ENCODE measurements at places on chromosomes 1 and 21.
A peak's percentile ranks its signal among the peaks of the same experiment; 100 is the strongest.

DNA sequence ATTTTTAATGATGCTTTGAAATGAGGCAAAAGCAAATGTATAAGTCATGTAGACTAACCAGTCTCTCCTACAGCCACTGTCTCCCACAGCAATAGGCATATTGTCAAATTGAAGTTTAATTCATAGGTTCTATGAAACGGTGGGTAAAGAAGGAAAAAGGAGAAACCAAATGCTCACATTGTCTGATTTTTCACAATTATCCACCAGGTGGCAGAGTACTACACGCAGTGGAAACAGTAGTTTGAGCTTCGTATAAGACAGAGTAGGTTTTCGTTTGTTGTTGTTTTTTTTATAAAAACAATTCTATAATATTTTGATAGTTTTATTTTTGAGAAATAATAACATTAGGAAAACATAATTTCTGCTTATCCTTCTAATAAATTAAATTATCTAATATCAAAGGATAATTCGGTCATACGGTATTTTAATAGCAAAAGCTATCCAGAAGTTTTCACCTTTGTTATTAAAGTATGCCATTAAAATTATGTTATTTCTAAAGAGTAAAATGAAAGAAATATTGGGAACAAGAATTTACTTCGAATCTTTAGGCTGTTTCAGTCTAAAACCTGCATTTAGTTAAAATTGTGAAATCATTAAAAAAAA, 39.1 kb downstream of the TYW3 start:
- peak; percentile 39 for DNase-seq

DNA sequence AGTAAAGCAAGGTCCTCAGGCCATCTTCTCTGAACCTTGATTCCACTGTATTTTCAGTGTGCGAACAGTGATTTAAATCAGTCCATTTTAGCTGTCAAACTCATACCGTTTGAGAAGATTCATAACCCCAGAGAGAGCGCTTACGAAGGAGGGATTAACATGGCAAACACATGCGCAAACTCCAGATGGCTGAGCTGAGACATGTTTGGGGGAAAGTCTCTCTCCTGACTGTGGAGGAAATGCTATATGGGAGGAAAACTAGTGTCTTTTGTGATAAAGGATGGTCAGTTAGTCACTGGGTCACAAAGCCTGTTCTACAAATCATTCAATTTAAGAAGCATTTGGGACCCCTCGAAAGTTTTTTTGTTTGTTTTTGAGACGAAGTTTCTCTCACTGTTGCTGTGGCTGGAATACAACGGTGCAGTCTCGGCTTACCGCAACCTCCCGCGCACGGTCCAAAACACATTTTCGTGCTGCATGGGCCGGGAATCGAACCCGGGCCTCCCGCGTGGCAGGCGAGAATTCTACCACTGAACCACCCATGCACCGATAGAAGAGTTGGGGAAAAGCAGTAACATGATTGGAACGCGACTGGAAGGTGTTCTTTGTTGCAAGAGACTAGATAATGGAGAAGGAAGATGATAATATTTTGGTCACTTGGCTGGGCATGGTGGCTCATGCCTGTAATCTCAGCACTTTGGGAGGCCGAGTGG, 58.4 kb upstream of the CXADR start:
- DNase-seq = no peak

- no peak for DNase-seq
Measured at GRCh38 chr21:14313300-14313699, 69.6 kb downstream of the HSPA13 start.

DNA sequence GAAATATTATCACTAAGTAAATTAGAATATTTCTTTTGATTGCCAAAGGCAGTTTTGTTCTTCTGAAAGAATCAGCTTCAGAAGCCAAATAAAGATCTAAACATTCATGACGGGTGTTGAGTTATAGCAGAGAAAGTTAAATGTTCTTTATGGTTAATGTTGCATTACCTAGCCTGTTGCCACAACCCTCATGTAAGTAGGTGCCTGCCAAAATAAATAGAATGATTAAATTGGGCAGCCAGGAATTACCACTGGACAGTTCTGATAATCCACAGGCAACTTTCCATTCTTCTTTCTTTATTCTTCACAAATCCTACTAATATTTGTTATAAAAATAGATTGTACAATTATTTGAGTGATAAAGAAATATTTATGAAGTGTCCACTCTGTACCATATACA, 217.9 kb upstream of the NRIP1 start:
- DNase-seq = peak; percentile 39

GRCh38 chr1:234610061-234610665, at the start of gene IRF2BP2:
IRF2BP2 (minus strand) TSS chr1:234610178; CDS start chr1:234609494, 684 bp downstream.
- DNase-seq = peak; percentile 92

GRCh38 chr1:88608139-88608943, 75.7 kb upstream of the PKN2 start:
- DNase-seq = peak; percentile 21

- DNase-seq = no peak
Measured at GRCh38 chr1:3954170-3955169, 54.4 kb upstream of the C1orf174 start.

DNA sequence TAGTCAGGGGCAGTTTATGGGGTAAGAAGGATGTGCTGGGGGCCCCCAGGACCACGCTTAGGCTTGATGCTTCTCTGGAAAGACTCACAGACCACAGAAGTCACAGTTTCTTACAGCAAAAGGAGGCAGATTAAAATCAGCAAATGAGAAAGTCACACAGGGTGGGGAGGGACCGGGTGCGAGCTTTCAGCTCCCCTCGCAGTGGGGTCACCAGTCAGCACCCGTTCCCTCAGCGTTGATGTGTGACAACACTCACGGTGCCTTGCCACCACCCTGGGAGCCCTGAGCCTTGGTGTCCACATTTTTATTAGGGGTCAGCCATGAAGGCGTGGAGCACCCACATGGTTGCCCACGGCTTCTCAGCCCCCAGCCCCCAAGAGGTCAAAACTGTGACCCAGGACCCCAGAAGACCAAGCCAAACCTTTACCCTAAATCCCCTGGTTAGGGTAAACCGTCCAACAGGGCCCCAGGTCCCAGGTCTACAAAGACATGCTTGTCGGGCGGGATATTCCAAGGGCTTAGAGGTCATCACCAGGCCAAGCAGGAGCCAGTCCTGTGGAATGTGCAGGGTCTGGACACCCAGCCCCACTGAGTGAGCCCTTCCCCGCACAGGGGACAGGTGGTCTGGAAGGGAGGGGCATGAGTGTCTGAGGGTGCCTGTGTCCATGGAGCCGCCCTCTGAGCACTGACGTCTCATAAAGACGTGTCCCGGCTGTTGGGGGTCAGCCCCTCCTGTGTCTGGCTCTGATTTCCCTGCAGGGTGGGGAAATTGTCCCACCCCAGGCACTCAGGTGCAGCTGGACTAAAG, 64.5 kb upstream of the ABCG1 start:
- no peak for DNase-seq

- no peak for DNase-seq
Measured at GRCh38 chr21:14114251-14114650, 96.5 kb downstream of the LIPI start.

GRCh38 chr1:227805606-227806197, 9.8 kb upstream of the PRSS38 start:
- no peak for DNase-seq

GRCh38 chr1:46406881-46407608, 12.9 kb downstream of the FAAH start:
- DNase-seq = no peak

GRCh38 chr1:229871078-229871676, 195.9 kb upstream of the GALNT2 start:
- DNase-seq = no peak
